LNCaP clone FGC (cell line): ENCODE measurements at places on chromosomes 6 and 20.

DNA sequence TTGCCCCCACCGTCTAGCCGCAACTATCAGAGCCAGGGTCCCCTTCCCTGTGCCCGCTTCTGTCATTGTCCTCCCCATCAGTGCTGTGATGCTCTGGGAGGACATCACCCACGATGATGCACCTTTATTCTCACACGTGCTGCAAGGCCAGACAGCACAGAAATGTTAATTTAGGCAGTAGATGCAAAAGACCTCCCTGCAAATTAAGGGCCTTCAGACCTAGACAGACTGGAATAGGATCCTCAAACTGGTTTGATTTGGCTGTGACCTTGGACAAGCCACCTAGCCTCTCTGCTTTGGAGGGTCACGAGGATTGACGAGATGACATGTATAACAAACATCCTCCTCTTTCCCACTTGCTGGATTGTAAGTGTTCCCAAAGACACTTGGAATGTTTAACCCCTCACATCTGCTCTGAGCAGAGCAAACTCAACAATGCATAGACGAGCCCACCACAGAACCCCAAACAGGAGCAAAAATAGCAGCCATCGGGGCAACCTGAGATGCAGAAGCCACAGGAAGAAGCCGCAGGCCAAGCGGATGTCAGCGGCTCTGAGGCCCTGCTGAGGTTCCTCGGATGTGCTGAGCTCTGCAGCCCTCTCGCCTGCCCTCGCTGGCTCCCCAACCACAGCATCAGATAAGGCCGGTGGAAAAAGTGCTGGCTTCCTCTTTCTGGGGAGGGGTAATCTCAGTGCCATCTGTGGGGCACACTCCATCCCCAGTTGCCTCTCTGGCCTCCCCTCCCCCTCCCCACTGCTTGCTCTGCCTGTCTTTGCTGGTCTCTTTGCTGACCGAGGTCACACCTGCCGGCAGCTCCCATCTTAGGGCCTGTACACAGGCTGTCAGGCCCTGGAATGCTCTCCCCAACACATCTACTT, 35.3 kb downstream of the TOX2 start:
- DNase-seq = no peak

DNA sequence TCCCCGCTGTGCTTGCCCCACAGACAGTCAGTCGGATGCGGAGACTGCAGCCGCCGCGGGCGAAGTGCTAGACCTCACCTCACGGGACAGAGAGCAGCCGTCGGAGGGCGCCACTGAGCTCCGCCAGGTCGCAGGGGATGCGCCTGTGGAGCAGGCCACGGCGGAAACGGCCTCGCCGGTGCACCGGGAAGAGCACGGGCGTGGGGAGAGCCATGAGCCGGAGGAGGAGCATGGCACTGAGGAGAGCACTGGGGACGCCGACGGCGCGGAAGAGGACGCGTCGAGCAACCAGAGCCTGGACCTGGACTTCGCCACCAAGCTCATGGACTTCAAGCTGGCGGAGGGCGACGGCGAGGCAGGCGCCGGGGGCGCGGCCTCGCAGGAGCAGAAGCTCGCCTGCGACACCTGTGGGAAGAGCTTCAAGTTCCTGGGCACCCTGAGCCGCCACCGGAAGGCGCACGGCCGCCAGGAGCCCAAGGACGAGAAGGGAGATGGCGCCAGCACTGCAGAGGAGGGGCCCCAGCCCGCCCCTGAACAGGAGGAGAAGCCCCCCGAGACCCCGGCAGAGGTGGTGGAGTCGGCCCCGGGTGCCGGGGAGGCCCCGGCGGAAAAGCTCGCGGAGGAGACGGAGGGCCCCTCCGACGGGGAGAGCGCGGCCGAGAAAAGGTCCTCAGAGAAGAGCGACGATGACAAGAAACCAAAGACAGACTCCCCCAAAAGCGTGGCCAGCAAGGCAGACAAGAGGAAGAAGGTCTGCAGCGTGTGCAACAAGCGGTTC, 66.4 kb downstream of the SSR1 start:
- no peak for DNase-seq

- DNase-seq = no peak
Observed at GRCh38 chr20:20303320-20303719, 64.6 kb upstream of the INSM1 start.

DNA sequence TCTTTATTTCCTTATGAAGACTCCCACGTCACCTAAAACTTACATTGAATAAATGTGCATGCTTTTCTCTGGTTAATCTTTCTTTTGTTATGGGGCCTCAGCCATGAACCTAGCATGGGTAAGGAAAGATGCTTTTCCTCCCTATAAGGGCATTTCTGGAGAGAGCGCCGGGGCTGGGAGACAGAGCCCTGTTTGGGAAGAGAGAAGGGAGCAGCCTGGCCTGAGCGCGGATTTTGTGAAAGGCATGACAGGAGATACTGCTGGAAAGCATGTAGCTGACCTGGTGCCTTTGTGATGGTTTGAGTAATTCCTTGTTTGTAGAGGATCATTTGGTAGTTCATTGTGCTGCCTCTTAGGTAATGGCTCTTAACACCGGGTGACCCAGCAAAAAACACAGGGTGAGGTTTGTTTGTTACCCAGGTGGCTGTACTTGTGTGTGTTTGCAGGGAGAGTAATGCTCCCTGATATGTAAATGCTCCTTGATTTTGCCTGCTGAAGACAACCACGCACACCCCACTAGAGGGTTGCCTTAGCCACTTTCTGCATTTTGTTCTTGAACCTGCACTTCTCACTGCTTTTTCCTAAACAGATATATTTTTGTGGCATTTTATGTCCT, 59.2 kb downstream of the ANKRD6 start:
- DNase-seq = no peak

DNA sequence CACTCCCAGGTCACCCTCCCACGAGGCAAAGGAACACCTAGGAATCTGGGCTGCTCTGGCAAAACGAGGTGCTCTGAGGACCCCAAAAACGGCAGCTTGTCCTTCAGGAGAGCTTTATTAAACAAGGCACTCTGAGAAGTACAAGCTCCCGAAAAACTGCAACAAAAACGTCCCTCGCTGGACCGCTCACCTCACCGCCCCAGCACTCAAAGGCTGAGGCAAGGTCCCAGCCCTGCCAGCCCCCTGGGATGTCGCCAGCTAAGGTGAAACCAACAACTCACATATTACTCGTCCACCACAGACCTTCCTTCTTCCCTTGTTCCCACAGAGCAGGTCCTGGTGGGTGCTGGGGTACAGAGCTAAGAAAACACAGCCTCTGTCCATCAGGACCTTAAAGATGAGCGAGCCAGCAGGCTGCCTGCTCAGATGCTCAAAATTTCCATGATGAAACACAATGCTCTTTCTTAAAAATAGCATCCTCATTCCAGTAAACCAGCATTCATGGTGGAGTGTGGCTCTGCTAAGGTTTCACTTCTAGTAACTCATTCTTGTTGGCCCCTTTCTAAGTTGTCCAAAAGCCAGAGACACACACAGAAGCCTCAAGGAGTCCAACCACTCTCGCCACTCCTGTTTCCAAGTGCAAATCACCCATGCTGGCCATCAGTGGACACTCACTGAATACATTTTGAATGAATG, 35.9 kb downstream of the ATP9A start:
- no peak for DNase-seq

- DNase-seq = no peak
Observed at GRCh38 chr6:109701221-109701620, 10.1 kb downstream of the FIG4 start.

DNA sequence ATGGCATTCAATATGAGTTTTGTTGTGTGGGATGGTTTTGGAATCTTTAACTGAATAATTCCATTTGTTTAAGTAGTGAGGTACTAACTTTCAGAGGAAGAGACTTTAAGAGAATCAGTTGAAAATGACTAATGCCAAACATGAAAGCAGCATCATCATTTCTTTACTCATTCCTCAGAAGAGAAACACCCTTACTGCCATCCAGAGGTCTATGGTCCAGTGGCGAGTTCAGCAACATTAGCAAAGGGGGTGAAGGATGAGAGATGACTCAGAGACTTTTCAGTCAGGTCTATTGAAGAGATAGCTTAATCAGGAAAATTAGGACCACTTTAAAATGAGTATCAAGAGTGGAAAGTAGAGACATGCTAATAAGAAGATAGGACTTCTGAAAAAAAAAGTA, 118.8 kb downstream of the COL19A1 start:
- no peak for DNase-seq

- DNase-seq = no peak
Observed at GRCh38 chr20:51584116-51584515, 41.6 kb upstream of the NFATC2 start.

DNA sequence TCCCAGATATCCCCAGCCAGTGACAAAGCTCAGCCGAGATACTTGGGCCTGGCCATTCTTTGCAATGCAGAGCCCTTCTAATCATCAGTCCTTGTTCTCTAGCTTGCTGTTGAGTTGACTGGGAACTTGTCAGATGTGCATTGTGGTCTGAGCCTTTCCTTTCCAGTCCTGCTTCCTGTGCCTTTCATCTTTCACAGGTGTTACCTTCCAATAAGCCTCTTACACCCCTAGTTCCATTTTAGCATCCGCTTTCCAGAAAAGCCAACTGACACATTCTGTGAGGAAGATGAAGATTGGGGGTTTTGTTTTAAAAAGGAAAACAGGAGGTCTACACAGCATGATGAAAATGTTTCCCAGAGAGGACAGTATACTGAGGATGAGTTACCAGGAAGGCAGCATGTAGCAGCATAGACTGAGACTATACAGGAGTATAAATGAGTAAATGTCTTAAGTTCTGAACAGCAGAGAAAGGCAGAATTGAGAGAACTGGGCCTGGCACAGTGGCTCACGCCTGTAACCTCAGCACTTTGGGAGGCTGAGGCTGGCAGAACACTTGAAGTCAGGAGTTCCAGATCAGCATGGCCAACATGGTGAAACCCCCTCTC, 5.6 kb upstream of the CEP85L start:
- no peak for DNase-seq

DNA sequence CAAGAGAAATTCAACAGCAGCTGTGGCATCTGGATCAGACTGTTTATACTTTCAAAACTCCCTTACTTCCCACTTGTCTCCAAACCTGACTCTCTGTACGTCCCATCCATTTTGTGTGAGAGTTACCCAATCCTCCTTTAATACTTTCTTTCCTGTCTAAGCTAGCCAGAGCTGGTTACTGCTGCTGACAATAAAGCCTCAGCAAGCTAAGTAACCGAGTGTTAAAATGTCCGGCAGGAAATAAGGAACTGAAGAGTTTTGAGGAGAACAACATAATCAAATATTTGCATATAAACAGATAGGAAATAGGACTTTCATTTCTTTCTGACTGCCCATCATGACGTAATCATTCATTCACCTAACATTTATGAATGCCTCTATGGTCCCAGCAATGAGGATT, 11.6 kb downstream of the TMEM30A start:
- no peak for DNase-seq

- no peak for DNase-seq
Observed at GRCh38 chr20:8033151-8033841, 13.7 kb upstream of the TMX4 start.

- DNase-seq = no peak
Observed at GRCh38 chr20:23159256-23159946, 73.3 kb upstream of the CD93 start.
